H54 (cell line): ENCODE measurements at places on chromosomes 5 and 9.

- DNase-seq: no peak
Measured at GRCh38 chr5:110832683-110833082, 93.9 kb downstream of the SLC25A46 start.

GRCh38 chr5:26482810-26483375, 555.5 kb downstream of the CDH9 start:
- DNase-seq: peak; percentile 70

GRCh38 chr5:149320791-149321330, 24.4 kb upstream of the GRPEL2 start:
- DNase-seq: peak; percentile 75

GRCh38 chr9:79224672-79225433, 346.9 kb upstream of the TLE4 start:
- DNase-seq: no peak

GRCh38 chr5:14270209-14270702, 127.1 kb downstream of the TRIO start:
- DNase-seq: peak; percentile 40

GRCh38 chr5:151153766-151154272, 3.8 kb downstream of the ANXA6 start:
- DNase-seq: no peak

- peak; percentile 71 for DNase-seq
Measured at GRCh38 chr9:122095010-122095767, 2.1 kb upstream of the TTLL11 start.

DNA sequence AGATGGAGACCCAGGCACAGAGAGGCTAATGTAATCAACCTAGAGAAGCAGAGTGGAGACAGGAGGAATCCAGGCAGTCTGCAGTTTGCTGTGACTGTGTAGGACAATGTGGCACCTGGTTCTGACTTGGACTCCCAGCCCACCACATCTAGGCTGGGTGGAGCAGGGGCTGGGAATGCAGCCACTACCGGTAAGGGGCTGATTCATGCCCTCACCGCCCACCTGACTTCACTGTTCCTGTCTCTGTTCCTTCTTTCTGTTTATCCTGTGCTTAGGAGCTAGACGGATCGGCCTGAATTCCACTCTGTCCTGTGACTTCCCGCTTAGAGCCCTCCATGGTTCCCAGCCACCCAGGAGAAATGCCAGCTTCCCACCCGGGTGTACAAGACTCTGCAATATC, 2.6 kb downstream of the PDLIM4 start:
- DNase-seq: no peak

DNA sequence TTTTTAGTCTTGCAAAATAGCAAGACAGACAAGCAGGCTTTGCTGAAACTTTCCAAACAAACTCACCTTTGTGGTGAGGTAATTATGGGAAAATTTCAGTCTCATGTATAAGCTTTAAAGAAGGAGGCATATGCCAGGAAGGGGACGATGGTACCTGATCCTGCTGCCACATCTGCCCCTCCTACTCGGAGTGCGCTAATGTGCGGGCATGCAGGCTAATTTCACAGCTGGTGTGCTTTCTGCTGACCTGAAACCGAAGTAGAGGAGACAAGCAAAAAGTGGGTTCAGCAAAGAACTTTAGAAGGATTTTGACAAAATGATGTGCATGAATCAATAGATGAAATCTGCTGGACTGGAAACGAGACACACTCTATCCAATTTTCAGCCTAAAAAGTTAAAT, 117.1 kb upstream of the IRX4 start:
- DNase-seq: no peak

GRCh38 chr5:41735213-41735612, 135.0 kb downstream of the OXCT1 start:
- DNase-seq: no peak

GRCh38 chr9:11023201-11023600, 410.4 kb upstream of the PTPRD start:
- no peak for DNase-seq

DNA sequence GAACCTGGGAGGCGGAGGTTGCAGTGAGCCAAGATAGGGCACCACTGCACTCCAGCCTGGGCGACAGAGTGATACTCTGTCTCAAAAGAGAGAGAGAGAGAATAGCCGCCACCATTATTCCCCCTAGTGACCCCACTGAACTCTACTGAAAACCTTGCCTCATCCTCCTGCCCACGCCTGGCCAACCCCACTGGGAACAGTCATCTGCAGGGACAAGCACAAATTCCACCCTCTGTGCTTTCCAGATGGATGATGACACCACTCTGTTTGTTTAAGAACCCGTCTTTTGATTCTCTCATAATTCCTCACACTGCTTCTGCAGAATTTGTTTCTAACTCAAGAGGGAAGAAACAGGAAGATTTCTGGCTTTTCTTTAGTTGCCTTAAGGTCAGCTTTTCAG, 12.2 kb downstream of the BHMT2 start:
- no peak for DNase-seq

- DNase-seq: no peak
Measured at GRCh38 chr5:34409373-34409772, 246.8 kb upstream of the RAI14 start.

DNA sequence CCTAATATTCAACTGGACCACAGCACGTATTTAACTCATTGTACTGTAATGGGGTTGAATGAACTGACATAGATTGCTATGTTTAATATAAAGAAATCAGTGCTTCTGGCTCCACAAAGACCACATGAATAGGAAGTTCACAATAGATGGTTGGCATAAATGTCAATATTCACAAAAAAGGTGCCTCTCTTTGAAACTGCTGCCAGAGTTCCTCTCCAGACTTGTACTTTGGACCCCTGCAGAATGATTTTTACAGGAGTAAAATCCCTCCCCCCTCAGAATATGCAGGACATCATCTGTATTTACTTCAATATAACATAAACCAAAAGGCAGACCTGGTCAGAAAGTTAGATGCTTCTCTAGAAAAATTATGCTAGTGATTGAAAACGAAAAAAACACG, 508.5 kb upstream of the DAP start:
- no peak for DNase-seq

DNA sequence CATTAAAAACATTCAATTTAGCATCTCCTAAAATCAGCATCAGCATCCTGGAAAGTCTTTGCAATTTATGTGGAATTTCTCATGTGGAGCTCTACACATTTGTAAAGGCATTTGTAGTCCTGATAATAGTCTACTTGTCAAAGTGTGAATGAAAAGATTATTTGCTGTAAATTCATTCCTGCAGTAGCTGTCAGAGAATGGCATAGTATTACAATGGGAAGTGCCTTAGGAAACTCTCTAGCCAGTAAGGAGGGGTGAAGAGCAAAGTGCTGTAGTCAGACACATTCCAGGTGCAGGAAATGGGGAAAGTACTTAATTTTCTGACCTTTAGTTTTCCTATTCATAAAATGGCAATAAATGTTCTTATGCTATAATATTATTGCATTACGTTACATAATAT, 627.9 kb downstream of the KCTD16 start:
- DNase-seq: no peak
